ENCODE measurements at places on chromosomes 13 and 19.
A peak's percentile ranks its signal among the peaks of the same experiment; 100 is the strongest.

- DNase-seq, result no peak
These were observed 92.8 kb upstream of the RAP2A start for GRCh38 chr13:97341135-97341534.

DNA sequence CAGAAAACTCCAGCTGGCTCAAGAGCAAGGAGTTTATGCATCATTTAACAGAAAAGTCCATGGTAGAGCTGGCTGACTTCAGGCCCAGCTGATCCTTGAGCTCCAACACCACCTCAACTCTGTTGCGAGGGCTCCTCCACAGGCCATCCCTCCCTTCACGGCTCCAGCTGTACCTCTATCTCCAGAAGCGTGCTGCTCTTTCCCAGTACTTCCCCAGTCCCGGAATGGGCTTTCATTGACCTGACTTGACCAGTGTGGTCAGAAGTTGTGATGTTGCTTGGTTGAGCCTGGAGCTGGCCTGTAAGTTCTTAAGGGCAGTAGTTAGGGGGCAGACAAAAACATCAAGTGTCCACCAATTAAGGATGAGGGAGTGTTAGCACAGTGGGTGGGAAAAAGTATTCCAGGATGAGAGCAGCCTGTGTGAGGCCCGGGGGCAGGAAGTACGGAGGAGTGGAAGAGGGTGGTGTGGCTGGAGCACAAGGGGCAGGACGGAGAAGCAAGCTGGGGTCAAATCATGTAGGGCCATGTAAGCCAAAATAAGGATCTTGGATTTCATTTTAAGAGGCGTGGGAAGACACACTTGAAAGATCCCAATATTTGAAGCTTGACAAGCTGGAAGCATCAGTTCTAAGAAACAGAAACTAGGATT lies 24.0 kb downstream of the SKA3 start:
- DNase-seq, result no peak

DNA sequence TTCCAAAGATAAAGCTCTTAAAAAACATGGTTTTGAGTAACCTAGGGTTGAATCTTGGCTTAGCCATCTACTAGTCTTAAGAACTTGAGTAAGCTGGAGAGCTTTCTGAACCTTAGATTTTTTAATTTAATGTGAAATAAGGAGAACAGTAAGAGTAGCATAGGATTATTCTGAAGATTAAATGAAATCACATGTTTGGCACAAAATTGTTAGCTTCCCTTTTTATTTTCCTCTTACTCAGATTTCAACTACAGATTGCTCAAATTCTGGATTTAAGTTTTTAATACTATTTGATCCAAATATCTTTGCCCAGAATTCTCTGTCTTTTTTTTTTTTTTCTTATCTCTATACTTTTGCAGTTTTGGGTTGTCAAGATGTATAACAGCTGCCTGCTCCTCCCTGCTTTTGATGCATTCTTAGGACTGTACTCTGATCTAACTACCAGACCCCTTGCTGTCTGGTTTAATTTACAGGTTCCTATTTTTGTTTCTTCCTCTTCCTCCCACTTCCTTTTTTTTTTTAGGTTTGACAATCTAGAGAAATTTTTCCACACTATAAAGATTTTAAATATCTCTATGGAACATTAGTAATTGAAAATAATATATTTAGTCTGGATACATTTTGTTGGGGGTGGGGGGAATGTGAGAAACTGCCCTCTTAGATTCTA lies 12.3 kb downstream of the POMP start:
- no peak for DNase-seq

- DNase-seq, result no peak
These were observed 105.3 kb downstream of the SLC10A2 start for GRCh38 chr13:102960959-102961358.

- DNase-seq, result no peak
These were observed 243.0 kb downstream of the PCDH17 start for GRCh38 chr13:57874530-57874929.

DNA sequence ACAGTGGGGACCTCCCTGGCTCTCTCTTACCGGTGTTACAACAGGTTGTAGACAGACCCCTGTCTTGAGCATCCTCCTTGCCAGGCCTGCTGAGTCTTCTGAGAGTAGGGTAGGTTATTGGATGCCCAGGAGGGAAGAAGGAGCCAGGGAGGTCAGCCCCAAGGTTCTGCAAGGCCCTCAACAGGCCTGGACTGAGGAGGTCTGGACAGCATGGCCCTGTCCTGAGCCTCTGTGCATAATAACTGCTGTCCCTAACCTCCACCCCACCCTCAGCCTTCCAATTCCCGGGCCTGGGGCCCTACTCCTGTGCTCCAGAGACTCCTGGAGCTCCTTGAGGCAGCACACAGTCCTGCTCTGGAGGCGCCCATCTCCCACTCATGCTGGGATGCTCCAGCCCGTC lies 336 bp downstream of the CD22 start:
- DNase-seq, result no peak

DNA sequence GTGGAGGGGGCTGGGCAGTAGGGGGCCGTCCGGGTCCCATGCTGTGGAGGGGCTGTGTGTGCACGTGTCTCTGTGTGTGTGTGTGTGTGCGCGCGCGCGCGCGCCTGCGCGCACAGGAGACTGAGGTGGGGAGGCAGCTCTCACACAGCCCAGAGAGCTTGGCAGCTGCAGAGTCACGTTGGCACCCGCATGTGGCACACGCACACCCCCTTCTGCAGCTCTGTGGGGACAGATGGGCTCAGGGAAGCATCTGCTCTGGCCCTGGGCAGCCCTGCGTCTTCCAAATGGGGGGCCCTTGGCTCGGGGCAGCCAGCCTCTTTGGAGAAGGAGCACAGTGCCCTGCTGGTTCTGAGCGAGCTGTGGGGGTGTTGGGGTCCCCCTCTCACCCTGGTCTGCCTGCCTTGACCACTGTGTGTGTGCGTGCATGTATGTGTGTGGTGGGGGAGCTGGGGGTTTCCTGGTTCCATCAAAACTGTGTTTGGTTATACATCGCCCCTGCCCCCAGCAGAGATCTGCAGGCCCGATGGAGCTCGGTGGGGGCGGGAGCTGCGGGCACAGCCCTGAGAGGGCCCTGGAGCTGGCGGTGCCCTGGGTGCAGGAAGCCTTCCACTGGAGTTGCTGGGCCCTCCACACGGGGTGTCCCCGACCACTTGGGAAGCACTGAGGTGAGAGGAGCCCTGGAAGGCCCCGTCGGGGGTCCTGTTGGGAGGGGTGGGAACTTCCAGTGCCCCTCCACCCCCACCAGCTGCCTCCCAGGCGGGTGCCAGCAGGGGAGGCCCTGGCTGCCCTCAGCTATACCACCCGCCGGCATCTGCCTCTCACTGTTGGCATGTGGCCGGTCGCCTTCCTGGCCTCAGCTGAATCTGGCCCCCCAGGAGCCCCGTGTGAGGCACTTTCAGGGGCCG lies 67.1 kb downstream of the KDM4B start:
- DNase-seq, result peak; percentile 91

DNA sequence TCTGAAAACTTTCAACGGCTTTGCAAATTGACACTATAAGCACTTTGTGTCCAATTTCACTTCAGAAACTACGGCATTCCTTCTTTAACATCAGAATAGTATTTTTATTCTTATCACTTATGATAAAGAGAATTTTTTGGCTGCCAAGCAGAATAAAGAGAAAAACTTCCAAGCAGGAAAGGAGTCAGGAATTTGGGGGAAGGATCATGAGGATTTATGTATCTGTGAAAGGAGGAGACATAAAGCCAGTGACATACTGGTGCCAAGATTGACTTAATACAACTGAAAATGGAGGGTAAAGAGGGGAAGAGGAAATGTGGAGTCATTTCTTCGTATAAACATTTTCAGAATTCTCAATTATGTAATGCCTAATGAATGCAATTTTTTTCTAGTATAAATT lies 94.7 kb downstream of the RBM26 start:
- DNase-seq, result no peak

DNA sequence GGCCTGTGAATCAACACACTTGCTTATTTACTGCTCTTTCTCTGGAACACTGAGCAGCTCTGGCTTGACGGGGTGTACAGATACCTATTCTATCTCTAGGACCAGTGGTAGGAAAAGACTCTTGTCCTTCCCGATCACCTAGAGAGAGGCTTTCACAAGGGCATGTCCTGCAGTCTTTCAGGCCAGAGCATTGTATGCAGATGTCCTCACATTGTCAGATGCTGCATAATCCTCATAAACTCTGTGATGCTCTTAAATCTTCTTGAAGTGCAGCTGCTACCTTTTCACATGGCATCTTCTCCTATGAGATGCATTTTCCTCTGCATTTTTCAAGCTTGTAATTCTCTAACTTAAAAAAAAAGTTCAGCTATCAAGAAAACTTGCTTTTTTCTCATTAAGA lies 369.4 kb downstream of the OLFM4 start:
- DNase-seq, result no peak

- DNase-seq, result no peak
These were observed 767 bp upstream of the GPR18 start for GRCh38 chr13:99258946-99259345.

DNA sequence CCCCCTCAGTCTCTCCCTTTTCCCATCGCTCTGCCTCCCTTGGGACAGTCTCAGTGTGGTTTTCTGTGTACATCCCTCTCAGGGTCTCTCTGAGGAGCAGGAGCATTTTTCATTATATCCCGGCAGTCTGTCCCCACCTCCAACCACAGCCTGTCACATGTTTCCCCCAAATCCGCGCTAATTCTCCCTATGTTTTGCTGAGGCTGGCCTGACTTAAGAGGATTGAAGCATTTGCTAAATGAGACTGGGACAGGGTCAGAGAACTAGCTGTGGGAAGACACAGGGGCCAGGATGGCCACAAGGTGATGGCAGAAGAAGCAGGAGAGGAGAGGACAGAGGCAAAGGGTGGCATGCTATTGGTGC lies 5.5 kb downstream of the TPRX1 start:
- no peak for DNase-seq

DNA sequence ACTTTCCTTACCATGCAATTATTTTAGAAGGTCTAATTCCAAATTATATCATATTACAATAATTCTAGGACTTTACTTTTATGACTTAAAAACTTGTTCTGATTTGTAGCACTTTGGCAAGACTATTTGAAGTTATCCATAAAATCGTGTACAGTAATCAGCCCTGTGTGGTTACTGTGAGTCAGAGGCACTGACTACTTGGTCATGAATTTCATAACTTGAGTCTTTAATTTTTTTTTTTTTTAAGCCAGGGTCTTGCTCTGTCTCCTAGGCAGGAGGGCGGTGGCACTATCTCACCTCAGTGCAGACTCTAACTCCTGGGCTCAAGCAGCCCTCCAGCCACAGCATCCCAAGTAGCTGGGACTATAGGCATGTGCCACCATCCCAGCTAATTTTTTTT lies 1319.2 kb upstream of the SLC10A2 start:
- DNase-seq, result no peak

DNA sequence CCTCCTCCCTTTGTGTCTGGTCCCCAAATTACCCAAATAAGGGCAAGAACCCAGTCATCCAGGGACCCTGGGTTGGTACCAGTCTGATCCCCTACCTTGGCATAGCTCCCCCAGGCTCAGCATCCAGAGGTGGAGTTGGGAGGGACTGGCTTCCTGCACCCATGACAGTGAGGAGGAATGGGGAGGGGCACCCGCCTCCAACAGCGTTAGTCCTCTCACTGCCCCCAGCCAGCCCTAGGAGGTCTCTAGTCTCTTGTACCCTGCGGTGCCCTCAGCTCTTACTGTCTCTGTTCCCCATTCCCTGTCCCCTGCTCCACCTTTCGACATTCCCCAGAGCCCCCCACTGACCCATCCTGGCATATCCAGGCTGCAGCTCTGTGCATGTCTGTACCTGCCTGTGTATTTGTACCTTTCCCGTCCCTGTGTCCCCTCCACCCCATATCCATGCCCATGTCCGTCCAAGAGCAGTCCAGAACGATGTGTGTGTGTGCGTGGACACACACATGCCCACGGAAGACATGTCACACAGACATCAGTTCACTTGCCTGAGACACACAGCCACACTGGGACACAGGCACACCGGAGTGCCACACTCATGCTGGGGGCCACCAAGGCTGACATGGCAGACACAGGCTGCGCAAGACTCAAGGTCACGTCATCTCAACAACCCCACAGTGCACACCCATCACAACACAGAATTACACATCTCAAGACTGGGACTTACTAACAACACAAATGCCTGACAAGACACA lies 17.8 kb downstream of the ERFL start:
- peak; percentile 85 for DNase-seq

GRCh38 chr19:485583-486236 lies 10.6 kb upstream of the MADCAM1 start:
- no peak for DNase-seq

GRCh38 chr19:19643158-19644053 lies at the start of gene GMIP:
TSS of gene GMIP (minus strand) at chr19:19643657. CDS start at chr19:19643529, 128 bp downstream.
- no peak for DNase-seq

- DNase-seq, result no peak
These were observed 9.8 kb upstream of the ALOX5AP start for GRCh38 chr13:30725326-30726085.

DNA sequence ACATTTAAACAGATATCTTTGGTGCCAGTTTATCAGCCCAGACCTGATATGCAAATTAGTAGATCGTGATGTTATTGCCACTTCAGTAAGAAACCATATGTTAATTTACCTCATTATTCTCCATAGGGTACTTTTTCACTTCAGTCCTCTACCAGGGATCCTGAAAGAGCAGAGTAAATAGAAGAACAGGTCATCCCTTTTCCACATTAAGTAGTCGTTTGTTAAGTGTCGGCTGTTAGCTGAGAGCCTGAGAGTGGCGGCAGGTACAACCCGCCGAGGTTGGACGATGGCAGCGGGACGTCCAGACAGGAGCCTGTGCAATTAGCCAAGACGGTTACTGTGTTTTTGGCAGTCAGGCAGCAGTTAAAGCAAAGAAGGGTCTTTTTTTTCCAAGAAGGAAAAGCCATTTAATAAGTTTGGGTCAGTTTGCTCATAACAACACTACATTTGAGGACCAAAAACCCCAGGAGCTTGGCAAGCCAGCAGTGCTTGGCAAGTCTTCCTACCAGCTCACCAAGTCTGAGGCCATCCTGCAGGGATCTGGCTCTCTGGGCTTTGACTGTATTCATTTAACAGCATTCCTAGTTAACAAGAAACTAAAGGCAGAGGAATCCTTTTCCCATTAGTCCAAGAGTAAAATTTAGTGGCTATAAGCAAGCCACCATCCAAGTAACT lies 231.8 kb downstream of the SHISA2 start:
- DNase-seq, result no peak

DNA sequence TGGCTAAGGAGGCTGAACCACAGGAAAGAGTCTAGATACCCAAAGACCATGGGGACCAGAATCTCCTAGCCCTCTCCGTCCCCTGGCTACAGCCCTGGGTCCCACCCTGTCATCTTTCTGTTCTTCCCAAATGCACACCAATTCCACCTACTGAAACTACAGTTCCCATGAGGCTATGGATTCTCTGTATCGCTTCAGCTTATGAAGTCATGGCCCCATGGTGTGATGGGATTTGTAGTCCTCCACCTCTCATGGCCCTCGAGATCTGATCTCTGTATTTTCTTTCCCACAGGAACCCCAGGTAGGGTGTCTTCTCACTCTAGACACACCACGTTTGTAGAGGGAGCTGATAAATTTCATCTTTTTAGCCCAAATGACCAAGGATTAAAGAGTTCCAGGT lies 11.8 kb downstream of the PTPRH start:
- DNase-seq, result no peak

Data from chondrocyte (in vitro differentiated cells).